Neural progenitor cell (in vitro differentiated cells): ENCODE measurements at places on chromosomes 11 and 22. TPM values are rescaled to one million over a fixed set of nuclear protein-coding genes. Genes with fewer than 3 reads are reported as not detected.

DNA sequence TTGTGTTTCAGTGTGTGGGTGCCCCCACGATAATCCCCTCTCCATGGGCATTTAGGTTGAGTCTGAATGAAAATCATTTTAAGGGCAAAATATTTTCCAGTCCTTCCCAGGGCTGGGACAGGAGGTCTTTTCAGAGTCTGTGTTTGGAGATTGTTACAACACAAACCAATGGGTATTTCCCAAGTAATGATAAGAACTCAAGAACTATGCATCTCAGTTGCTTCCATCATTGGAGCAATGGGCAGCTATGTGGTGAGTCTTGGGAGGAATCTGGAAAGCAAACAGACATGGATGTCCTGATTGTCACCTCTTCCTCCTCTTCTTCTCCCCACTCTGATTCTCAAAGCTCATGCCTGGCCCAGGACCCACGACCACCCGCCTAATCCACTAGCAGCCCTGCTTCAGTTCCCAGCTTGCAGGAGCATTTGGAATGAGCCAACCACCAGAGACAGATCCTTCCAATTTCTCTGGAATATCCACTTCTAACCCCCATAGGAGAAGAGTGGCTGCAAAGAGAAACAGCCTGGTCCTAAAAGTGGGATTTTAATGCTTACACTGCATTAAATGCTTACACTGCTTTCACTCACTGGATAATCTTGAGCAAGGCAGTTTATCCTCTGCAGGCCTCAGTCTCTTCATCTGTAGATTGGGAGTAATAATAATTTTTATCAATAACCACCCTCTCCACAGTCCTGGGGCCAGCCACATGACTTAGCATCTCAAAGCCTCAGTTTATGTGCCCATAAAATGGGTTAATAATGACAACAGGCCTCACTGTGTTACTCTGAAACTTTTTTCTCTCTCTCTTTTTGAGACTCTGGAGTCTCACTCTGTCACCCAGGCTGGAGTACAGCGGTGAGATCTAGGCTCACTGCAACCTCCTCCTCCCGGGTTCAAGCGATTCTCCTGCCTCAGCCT lies 404.3 kb downstream of the MN1 start:
- DNase-seq: no peak

GRCh38 chr11:102357116-102357515 lies 10.1 kb downstream of the BIRC2 start:
- DNase-seq: no peak

- DNase-seq: no peak
Observed at GRCh38 chr11:66194391-66194790, 74.0 kb upstream of the RAB1B start.

GRCh38 chr11:94271885-94272372 lies 32.5 kb upstream of the IZUMO1R start:
- DNase-seq: no peak

GRCh38 chr22:47976219-47976618 lies 1213.8 kb downstream of the TBC1D22A start:
- DNase-seq: no peak

GRCh38 chr11:79437981-79438630 lies 2.7 kb downstream of the TENM4 start:
- DNase-seq: peak; percentile 50

DNA sequence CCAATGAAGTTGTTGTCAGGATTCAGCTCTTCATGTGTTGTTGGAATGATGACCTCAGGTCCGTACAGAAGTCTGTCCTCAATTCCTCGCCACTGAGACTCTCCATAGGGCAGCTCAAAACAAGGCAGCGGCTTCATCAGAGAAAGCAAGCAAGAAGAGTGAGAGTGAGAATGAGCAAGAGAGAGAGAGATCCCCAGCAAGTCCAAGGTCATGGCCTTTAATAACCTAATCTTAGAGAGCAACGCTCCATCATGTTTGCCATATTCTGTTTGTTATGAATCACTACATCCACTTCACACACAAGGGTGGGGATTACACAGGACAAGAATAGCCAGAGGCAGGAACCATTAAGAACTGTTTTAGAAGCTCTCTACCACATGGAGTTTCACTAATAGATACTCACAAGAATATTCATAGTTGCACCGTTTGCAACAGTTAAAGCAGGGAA lies 23.3 kb upstream of the MMP7 start:
- no peak for DNase-seq

- no peak for DNase-seq
Observed at GRCh38 chr11:83956119-83956697, 670.0 kb upstream of the CCDC90B start.

Gene CDC42EP1
- 0.84 and 1.8 TPM in 2 replicates for total RNA-seq

Gene MAP6
- total RNA-seq: 9.7 and 9.9 TPM in 2 replicates

Gene SYT13
- total RNA-seq: 8.6 and 9.0 TPM in 2 replicates
